ENCODE measurements at places on chromosomes 1 and 21. TPM values are rescaled to one million over a fixed set of nuclear protein-coding genes. Genes with fewer than 3 reads are reported as not detected.
A peak's percentile ranks its signal among the peaks of the same experiment; 100 is the strongest.

The TNNI3K gene
- total RNA-seq = not detected

The AK4 gene
- 63.7 TPM for total RNA-seq

The MYOM3 gene
- not detected for total RNA-seq

The PTGER3 gene
- total RNA-seq = not detected

The MARK1 gene
- total RNA-seq = 0.10 TPM

The RGSL1 gene
- total RNA-seq = not detected

GRCh38 chr1:202944438-202944921 lies 13.6 kb downstream of the ADIPOR1 start:
- H3K4me1 ChIP-seq = no peaks in the 10 kb centered on the region
- no peak for DNase-seq
- H3K4me3 ChIP-seq = no peak overlapping the region
- H3K36me3 ChIP-seq = peaks cover 33% of the 10 kb centered on the region
- H3K27me3 ChIP-seq = no peaks in the 10 kb centered on the region

DNA sequence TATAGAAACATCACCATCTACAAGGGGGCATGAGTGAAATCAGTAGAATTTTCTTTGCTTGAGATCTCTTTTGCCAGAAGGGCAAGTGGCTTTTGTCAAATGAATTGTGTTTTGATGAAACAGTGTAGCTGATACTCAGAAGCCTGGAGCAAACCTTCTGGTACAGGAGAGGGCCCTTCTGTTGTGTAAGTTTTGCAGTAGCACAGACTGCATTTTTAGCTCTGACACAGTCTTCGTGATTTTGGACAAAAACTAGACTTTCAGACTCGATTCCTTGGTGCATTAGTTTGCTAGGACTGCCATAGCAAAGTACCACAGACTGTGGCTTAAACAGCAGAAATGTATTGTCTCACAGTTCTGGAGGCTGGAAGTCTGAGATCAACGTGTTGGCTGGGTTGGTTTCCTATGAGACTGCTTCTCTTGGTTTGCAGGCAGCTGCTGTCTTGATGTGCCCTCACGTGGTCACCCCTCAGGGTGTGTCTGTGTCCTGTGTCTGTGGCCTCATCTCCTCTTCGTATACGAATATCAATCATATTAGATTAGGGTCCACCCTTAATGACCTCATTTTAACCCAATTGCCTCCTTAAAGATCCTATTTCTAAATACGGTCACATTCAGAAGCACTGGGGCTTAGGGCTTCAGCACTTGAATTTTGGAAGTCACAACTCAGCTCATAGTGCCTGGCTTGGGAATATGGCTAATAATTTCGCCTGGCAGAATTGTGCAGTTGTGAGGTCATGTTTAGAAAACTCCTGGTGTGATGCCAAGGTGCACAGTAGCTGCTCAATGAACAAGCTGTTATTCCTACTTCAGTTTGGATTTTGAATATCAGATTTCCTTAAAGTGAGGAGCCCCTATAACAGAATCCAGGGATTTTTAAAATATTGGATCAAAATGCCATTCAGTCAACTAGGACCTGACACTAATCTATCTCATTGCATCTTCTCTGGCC lies 21.2 kb upstream of the DISC1 start:
- no peaks in the 10 kb centered on the region for H3K36me3 ChIP-seq
- no peak for DNase-seq
- H3K4me1 ChIP-seq = no peaks in the 10 kb centered on the region
- no peak overlapping the region for H3K4me3 ChIP-seq

DNA sequence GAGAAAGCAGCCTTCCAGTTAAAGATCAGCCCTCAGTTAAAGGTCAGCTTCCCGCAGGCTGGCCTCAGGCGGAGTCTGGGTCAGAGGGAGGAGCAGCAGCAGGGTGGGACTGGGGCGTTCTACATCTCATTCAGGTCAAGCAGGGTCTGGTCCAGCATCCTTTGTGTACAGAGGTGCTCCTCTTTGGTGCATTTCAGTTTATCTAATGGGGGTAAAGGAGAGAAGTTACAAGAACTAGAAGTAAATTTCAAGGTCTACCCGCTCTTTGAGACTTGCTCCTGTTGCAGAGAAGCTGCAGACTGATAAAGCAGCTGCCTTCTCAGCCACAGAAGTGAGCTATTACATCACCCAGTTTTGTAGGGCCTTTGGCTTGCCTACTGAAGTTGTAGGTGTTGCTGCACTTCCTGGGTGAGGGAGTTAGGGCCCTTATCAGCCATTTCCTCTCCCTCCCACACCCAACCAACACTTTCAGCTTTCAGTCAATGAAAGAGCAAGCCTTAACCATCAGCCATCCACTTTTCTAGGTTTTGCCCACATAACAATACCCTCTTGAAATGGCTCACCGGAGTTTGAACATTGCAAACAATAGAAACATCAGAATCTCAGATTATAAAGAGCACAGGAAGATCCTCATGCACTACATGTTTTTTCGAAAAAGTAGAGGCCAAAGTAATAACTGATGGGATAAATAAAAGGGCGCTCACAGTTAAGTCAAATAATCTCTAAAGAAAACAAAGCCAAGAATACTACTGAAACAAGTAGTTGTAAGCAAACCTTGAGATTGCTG lies 2.8 kb upstream of the NUP210L start:
- H3K4me1 ChIP-seq = peaks cover 20% of the 10 kb centered on the region
- peaks cover 20% of the 10 kb centered on the region for H3K36me3 ChIP-seq
- peak overlapping the region; percentile 16 for H3K4me3 ChIP-seq
- H3K27me3 ChIP-seq = no peaks in the 10 kb centered on the region

DNA sequence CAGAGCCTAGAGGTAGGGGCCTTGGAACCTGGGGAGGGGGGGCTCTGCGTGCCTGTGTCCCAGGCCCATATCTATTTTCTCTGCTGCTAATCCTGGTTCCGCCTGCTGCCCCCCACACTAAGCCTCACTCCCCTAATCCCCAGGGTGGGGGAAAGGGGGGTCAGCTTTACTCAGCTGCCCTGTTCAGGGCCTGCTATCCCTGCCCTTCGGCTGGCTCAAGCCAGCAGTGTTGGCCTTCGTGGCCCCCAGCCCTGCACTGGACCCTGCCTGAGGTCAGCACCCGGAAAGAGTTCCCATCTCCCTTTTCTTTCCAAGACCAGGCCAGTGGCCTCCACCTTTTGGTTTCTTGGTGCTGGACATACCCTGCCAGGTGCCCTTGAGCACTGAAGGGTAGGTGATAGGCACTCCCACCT lies 8.4 kb downstream of the ZBTB7B start:
- H3K4me3 ChIP-seq = no peak overlapping the region
- no peak overlapping the region for H3K27ac ChIP-seq
- no peaks in the 10 kb centered on the region for H3K27me3 ChIP-seq
- no peak for DNase-seq

- peak overlapping the region; percentile 6 for H3K4me3 ChIP-seq
- H3K27ac ChIP-seq = peak overlapping the region; percentile 40
Observed at GRCh38 chr1:116769561-116769977, 15.3 kb downstream of the CD2 start.

DNA sequence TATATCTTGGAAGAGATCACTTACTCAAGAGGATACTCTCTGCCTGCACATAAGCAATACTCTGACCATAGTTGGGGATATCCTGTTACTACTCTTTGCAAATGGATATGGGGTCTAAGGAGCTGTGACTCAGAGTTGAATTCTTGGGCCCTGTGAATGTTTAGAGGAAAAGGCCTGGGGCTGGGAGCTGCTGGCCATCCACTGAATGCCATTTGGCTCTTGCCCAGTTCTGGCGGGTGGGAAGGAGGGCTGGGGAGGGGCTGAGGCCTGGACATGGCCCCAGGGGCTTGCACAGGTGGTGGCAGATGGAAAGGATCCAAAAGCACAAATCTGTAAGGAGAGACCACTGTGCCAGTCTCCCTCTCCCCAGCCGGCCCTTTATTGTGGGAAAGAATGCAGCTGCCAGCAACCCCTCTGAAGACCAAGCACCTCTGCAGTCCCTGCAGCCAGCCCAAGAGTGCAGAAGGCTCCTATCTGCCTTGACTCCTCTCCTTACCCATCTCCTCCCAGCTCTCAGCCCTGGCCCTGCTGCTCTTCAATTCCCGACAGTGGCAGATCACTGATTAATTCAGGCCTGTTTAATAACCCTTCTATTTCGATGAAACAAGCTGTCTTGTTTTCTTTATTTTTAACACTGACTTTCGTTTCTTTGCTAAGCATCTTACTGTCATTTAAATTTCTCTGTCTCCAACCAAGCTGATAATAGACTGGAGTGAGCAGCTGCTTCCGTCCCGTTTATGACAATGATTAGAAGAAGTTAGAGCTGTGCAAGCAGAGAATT lies 12.1 kb downstream of the PLXNA2 start:
- no peak overlapping the region for H3K4me3 ChIP-seq
- no peaks in the 10 kb centered on the region for H3K36me3 ChIP-seq
- H3K4me1 ChIP-seq = peaks cover 17% of the 10 kb centered on the region
- no peak for DNase-seq
- H3K27ac ChIP-seq = no peak overlapping the region
- H3K27me3 ChIP-seq = peaks cover 6% of the 10 kb centered on the region

- no peaks in the 10 kb centered on the region for H3K36me3 ChIP-seq
- H3K27ac ChIP-seq = no peak overlapping the region
- no peaks in the 10 kb centered on the region for H3K4me1 ChIP-seq
- no peak for DNase-seq
- H3K27me3 ChIP-seq = no peaks in the 10 kb centered on the region
- H3K4me3 ChIP-seq = no peak overlapping the region
Observed at GRCh38 chr1:117389284-117389683, 22.0 kb downstream of the MAN1A2 start.

- H3K27me3 ChIP-seq = no peaks in the 10 kb centered on the region
- no peak overlapping the region for H3K27ac ChIP-seq
- H3K36me3 ChIP-seq = no peaks in the 10 kb centered on the region
- DNase-seq = peak; percentile 31
- H3K4me3 ChIP-seq = no peak overlapping the region
Observed at GRCh38 chr1:119968068-119968492, 71.8 kb upstream of the ADAM30 start.

DNA sequence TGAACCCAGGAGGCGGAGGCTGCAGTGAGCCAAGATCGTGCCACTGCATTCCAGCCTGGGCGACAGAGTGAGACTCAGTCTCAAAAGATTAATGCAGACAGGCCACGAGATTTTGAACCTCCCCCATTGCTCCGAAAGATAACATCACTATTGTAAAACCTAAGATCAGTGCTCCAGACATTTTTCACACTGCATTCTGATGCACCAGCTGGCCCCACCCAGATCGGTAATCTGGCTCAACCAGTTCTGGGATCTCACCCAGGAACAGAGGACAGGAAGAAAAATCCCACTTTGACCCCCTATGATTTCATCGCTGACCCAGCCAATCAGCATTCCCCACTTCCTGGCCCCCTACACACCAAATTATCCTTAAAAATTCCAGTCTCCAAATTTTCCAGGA lies 10.7 kb upstream of the CSRP1 start:
- peaks cover 3% of the 10 kb centered on the region for H3K4me1 ChIP-seq
- H3K4me3 ChIP-seq = no peak overlapping the region
- no peaks in the 10 kb centered on the region for H3K27me3 ChIP-seq
- no peak for DNase-seq

DNA sequence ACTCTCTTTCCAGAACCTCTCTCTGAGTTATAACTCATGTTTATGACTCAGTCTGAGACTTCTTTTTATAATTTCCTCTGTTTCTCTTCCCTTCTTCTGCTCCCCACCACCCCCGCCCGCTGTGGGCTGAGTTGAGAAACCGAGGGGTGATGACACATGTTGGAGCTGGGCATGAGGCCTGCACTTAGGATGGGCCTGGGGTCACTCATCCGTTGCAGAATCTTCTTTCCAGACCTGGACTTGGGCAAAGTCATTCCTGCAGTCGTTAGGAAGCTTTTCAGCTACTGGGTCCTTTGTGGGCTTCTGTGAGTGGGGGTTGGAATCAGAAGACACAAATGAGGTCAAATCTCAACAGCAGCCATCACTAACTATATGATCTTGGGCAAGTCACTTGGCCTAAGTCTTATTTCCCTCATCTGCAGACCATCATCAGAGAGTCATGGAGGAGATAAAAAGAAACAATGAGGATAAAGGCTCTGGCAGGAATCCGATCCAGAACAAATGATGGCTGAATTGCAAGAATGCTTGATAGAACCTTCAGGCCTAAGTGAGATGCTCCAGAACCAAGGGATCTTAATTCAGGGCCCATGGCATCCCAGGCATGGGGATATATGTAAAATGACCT lies 53.4 kb downstream of the RPS6KA1 start:
- no peaks in the 10 kb centered on the region for H3K27me3 ChIP-seq

DNA sequence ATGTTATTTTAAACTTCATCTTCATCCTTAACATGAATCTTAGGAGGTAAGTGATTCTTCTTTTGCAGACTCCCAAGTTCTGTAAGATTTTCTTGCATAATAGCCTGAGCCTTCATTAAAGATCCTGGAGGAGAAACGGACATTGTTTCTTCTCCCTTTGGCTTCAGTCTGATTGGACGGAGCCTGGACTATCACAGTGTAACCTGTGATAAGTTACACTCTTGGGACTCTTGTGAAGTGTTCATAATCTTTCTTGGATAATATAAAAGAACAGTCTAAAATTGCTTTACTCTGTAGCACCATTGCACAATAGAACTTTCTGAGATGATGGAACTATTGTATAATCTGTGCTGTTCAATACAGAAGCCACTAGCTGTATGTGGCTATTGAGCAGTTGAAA lies 244.8 kb downstream of the DNM3 start:
- H3K4me3 ChIP-seq = no peak overlapping the region
- H3K4me1 ChIP-seq = no peaks in the 10 kb centered on the region
- H3K36me3 ChIP-seq = no peaks in the 10 kb centered on the region
- H3K27me3 ChIP-seq = no peaks in the 10 kb centered on the region
- no peak overlapping the region for H3K27ac ChIP-seq

DNA sequence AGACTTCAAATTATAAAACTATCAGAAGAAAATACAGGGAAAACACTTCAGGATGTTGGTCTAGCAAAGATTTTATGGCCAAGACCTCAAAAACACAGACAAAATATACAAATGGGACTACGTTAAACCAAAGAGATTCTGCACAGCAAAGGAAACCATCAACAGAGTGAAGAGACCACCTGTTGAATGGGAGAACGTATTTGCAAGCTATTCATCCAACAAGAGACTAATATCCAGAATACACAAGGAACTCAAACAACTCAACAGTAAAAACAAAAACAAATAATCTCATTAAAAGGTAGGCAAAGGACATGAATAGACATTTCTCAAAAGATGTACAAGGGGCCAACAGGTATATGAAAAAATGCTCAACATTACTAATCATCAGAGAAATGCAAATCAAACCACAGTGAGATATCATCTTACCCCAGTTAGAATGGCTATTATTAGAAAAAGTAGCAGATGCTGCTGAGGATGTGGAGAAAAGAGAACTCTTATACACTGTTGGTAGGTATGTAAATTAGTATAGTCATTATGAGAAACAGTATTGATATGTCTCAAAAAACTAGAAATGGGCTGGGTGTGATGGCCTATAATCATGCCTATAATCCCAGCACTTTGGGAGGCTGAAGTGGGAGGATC lies 112.6 kb downstream of the LRIG2 start:
- H3K27me3 ChIP-seq = no peaks in the 10 kb centered on the region
- H3K4me1 ChIP-seq = peaks cover 5% of the 10 kb centered on the region
- H3K27ac ChIP-seq = no peak overlapping the region
- DNase-seq = peak; percentile 27
- no peaks in the 10 kb centered on the region for H3K36me3 ChIP-seq

DNA sequence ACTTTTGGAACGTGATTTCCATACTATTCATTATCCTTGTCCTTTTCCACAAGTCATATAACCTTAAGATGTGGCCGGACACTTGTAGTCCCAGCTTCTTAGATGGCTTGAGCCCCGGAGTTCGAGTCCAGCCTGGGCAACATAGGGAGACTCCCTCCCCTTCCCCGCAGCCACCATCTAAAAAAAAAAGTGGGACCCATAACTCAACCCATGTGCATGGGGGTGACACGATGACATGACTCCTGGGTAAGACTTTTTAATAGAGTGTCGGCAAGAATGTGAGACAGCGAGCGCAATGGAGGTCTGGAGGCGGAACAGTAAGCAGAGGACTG lies 25.7 kb downstream of the MIA3 start:
- no peaks in the 10 kb centered on the region for H3K27me3 ChIP-seq
- DNase-seq = no peak
- H3K4me3 ChIP-seq = peak overlapping the region; percentile 92
- 0 out of 2 replicates have a peak, but pooled peaks cover 4% of the 10 kb centered on the region for H3K4me1 ChIP-seq
- H3K27ac ChIP-seq = peak overlapping the region; percentile 91
- H3K36me3 ChIP-seq = no peaks in the 10 kb centered on the region
